ENCODE measurements at places on chromosomes 3 and 15. TPM values are rescaled to one million over a fixed set of nuclear protein-coding genes. Genes with fewer than 3 reads are reported as not detected.
A peak's percentile ranks its signal among the peaks of the same experiment; 100 is the strongest.

- H3K36me3 ChIP-seq = peaks cover 2% of the 10 kb centered on the region
- H3K27me3 ChIP-seq = no peaks in the 10 kb centered on the region
- no peak overlapping the region for H3K27ac ChIP-seq
- H3K4me1 ChIP-seq = peaks cover 12% of the 10 kb centered on the region
- no peak overlapping the region for H3K4me3 ChIP-seq
These were observed 24.7 kb downstream of the MYO5A start for GRCh38 chr15:52503788-52504496.

GRCh38 chr3:50239649-50240048, 3.6 kb downstream of the GNAI2 start:
- no peaks in the 10 kb centered on the region for H3K27me3 ChIP-seq
- H3K36me3 ChIP-seq = no peaks in the 10 kb centered on the region
- peak overlapping the region; percentile 81 for H3K4me3 ChIP-seq
- peak overlapping the region; percentile 91 for H3K27ac ChIP-seq
- H3K4me1 ChIP-seq = peaks cover 91% of the 10 kb centered on the region
- DNase-seq = no peak

DNA sequence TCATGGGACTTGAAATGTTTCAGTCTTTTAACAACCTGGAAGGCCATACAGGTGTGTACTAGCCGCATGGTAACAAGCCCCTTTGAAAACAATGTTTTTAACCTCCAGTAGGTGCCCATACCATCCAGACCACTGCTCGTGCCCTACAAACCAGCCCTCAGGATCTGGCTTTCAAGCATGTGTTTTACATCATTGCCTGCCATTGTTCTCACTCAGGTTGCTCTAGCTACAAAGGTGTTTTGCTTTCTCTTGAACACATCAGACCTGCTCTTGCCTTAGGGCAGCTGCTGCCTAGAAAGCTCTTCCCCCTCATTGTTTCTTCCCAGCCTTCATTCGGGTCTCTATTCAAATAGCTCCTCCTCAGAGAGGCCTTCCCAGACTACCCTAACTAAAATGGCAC, 32.3 kb upstream of the MAP3K13 start:
- no peaks in the 10 kb centered on the region for H3K27me3 ChIP-seq
- DNase-seq = no peak
- H3K4me1 ChIP-seq = no peaks in the 10 kb centered on the region
- no peak overlapping the region for H3K4me3 ChIP-seq
- H3K36me3 ChIP-seq = no peaks in the 10 kb centered on the region

GRCh38 chr3:143565951-143566350, 282.3 kb downstream of the SLC9A9 start:
- peaks cover 28% of the 10 kb centered on the region for H3K4me1 ChIP-seq
- H3K27ac ChIP-seq = no peak overlapping the region
- no peaks in the 10 kb centered on the region for H3K27me3 ChIP-seq
- no peak for DNase-seq

DNA sequence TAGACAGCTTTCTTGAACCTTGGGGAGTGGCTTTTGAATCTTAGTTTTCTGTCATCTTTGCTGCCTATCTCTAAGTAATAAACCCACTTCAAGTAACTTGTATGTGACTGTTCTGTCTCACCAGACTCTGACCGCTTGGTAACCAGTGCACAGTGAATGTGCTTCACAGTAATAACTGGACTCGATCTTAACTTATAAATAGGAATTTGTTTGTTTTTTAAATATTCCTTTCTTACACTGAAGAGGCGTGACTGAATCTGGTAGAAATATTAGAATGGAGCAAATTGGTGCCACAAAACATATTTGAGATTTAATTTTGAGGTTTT, 318.0 kb downstream of the GBE1 start:
- no peaks in the 10 kb centered on the region for H3K27me3 ChIP-seq
- no peak overlapping the region for H3K4me3 ChIP-seq
- no peak overlapping the region for H3K27ac ChIP-seq
- no peaks in the 10 kb centered on the region for H3K36me3 ChIP-seq
- no peaks in the 10 kb centered on the region for H3K4me1 ChIP-seq

GRCh38 chr15:99017322-99017701, 9.7 kb upstream of the PGPEP1L start:
- H3K4me3 ChIP-seq = no peak overlapping the region
- peaks cover 12% of the 10 kb centered on the region for H3K4me1 ChIP-seq
- peak overlapping the region; percentile 36 for H3K27ac ChIP-seq
- no peaks in the 10 kb centered on the region for H3K27me3 ChIP-seq
- DNase-seq = peak; percentile 70

GRCh38 chr15:101277943-101278564, 769 bp upstream of the SELENOS start:
- peaks cover 65% of the 10 kb centered on the region for H3K36me3 ChIP-seq
- peak overlapping the region; percentile 87 for H3K4me3 ChIP-seq
- H3K27ac ChIP-seq = peak overlapping the region; percentile 91
- no peak for DNase-seq
- no peaks in the 10 kb centered on the region for H3K27me3 ChIP-seq
- H3K4me1 ChIP-seq = peaks cover 21% of the 10 kb centered on the region

DNA sequence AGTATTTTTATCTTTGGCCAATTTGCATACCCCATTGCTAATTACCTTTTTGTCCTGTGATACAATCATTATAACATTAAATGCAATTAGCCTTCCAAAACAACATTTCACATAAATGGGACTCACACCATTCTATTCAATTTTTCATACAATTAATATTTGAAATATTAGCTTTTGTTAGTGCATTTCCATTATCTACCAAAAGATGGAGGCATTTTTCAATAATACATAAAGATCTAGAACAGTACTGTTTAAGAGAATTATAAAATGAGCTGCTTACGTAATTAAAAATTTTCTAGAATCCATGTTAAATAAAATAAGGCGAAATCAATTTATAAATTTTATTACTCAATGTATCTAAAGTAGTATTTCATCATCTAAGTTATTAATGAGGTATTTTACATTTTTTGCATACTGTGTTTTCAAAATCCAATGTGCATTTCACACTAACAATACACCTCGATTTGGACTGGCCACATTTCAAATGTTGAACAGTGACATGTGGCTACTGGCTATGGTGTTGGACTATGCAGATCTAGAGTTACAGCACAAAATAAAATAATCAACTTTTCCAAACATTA, 74.3 kb downstream of the TJP1 start:
- H3K27ac ChIP-seq = no peak overlapping the region
- H3K4me1 ChIP-seq = no peaks in the 10 kb centered on the region
- no peak for DNase-seq
- H3K4me3 ChIP-seq = no peak overlapping the region
- H3K27me3 ChIP-seq = no peaks in the 10 kb centered on the region
- H3K36me3 ChIP-seq = peaks cover 13% of the 10 kb centered on the region

- H3K4me3 ChIP-seq = no peak overlapping the region
- no peak for DNase-seq
- H3K36me3 ChIP-seq = no peaks in the 10 kb centered on the region
- H3K27ac ChIP-seq = no peak overlapping the region
- H3K27me3 ChIP-seq = no peaks in the 10 kb centered on the region
These were observed 462.3 kb upstream of the SGO1 start for GRCh38 chr3:20648294-20648693.

- H3K27ac ChIP-seq = no peak overlapping the region
- H3K4me1 ChIP-seq = no peaks in the 10 kb centered on the region
- H3K4me3 ChIP-seq = no peak overlapping the region
- no peaks in the 10 kb centered on the region for H3K36me3 ChIP-seq
- DNase-seq = no peak
These were observed 25.1 kb upstream of the SH3GL3 start for GRCh38 chr15:83422081-83422480.

DNA sequence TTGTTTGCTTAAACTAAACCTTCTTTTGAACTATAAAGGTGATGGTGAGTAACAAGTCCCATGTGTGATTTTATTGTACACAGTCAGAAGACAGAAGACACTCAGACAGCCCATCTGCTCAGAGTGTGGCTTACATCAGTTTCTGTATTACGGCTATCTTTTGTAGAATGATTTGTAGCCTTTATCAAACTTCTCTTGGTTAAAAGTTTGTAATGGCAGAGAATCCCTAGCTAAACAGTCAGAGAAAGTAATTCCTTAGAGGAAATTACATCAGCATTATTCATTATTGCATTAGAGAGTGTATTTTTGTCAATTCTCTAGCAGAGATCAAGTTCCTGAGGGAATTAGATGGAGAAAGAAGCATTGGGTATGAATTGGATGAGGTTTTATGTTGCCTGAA, 500.8 kb downstream of the CNTN4 start:
- no peaks in the 10 kb centered on the region for H3K4me1 ChIP-seq
- H3K27me3 ChIP-seq = no peaks in the 10 kb centered on the region
- no peak for DNase-seq
- no peak overlapping the region for H3K27ac ChIP-seq
- no peaks in the 10 kb centered on the region for H3K36me3 ChIP-seq
- no peak overlapping the region for H3K4me3 ChIP-seq

GRCh38 chr3:141699897-141700296, 38.2 kb upstream of the RNF7 start:
- H3K27ac ChIP-seq = no peak overlapping the region
- no peaks in the 10 kb centered on the region for H3K4me1 ChIP-seq
- H3K36me3 ChIP-seq = no peaks in the 10 kb centered on the region
- no peak overlapping the region for H3K4me3 ChIP-seq
- H3K27me3 ChIP-seq = no peaks in the 10 kb centered on the region
- peak; percentile 42 for DNase-seq

GRCh38 chr3:150150633-150151032, 179.9 kb upstream of the PFN2 start:
- peaks cover 15% of the 10 kb centered on the region for H3K4me1 ChIP-seq
- no peak overlapping the region for H3K4me3 ChIP-seq
- no peaks in the 10 kb centered on the region for H3K36me3 ChIP-seq
- peak; percentile 47 for DNase-seq
- H3K27ac ChIP-seq = no peak overlapping the region

DNA sequence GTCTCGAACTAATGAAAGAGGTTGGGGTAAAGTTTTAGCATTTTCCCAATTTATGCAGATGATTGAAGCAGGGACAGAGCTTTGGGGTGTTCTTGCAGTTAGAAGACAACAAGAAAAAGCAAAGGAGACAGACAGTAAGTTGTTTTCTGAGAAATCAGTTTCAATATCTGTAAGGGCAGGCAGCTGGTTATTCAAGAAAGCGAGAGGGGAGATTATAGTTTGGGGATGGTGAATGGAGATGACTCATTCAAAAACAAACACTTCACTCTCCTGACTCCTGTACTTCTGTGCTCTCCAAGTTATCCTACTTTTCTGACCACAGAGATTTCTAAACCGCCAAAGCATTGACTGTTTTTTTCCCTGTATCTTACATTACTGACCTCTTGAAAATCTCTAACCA, 352.0 kb downstream of the GAP43 start:
- no peak for DNase-seq
- H3K4me1 ChIP-seq = no peaks in the 10 kb centered on the region
- H3K36me3 ChIP-seq = no peaks in the 10 kb centered on the region
- H3K27ac ChIP-seq = no peak overlapping the region
- H3K27me3 ChIP-seq = no peaks in the 10 kb centered on the region

DNA sequence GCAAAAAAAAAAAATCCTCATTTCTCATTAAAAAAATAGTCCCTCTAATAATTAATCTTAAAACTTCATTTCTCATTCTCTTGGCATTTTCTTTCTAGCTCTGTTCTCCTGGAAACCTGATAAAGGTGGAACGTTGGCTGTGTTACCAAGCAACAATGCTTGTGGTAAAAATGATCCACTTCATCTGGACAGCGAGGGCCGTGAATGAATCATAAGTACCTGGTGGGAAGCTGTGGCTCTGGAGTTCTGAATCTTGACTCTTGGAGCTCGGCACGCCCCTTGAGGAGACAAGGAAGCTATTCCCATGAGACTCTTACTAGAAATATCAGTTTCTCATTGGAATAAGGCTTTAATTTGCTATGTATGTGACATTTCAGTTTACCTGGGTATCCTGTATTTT, 32.5 kb downstream of the BCL2L10 start:
- no peaks in the 10 kb centered on the region for H3K36me3 ChIP-seq
- H3K27ac ChIP-seq = no peak overlapping the region
- H3K4me1 ChIP-seq = no peaks in the 10 kb centered on the region

DNA sequence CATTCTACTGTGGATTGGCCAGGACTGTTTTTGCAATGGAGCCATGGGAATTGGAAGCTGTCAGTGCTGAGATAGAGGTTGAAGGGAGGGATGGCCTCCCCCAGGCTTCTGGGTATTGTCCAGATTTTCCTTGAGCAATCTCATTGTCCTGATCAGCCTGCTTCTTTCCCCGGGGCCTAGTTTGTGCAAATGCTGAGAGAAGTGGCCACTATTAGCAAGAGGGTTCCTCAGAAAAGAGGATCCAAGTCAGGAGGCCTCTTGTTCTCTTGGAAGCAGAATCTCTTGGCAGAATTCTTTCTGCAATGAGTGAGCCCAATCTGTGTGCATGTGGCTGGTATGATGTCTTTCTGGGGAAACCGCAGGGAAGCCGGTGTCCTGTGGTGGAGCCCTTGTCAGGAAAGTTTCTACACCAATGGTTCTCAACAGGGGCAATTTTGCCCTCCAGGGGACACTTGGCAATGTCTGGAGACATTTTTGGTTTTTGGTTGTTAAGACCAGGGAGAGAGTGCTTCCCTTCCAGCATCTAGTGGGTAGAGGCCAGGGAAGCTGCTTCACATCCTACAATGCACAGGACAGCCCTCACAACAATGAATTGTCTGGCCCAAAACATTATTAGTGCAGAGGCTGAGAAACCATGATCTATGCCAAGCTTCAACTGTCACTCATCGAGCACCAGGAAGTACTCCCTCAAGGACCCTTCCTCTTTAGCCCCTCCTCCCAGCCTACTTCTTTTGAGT, 2.0 kb downstream of the LIPC start:
- H3K27ac ChIP-seq = no peak overlapping the region
- H3K36me3 ChIP-seq = no peaks in the 10 kb centered on the region
- H3K27me3 ChIP-seq = no peaks in the 10 kb centered on the region
- no peak overlapping the region for H3K4me3 ChIP-seq
- DNase-seq = no peak

GRCh38 chr15:91219206-91219605, 119.1 kb downstream of the SV2B start:
- H3K27me3 ChIP-seq = no peaks in the 10 kb centered on the region
- no peaks in the 10 kb centered on the region for H3K36me3 ChIP-seq
- no peak overlapping the region for H3K4me3 ChIP-seq

DNA sequence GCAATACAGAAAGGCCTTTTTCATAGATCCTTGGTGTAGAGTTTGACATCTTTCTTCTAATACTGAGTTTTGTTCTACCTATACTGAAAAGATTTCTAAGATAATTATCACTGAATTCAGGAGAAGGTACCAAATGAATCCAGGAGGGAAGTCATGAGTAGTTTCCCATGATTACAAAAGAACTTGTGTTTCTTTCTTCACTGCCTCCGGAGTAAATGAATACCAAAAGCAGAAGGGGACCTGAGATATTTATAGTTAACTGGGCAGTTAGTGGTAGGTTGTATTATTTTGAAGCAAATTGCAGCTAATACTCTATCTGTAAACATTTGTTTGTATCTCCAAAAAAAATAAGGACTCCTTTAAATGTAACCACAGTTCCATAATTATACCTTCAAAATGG, 175.4 kb downstream of the SUCNR1 start:
- no peak overlapping the region for H3K4me3 ChIP-seq
- H3K36me3 ChIP-seq = no peaks in the 10 kb centered on the region
- H3K27ac ChIP-seq = no peak overlapping the region
- H3K4me1 ChIP-seq = peaks cover 9% of the 10 kb centered on the region
- no peak for DNase-seq
- no peaks in the 10 kb centered on the region for H3K27me3 ChIP-seq

The TP63 gene
- total RNA-seq = 0.26 TPM

The LYZL4 gene
- not detected for total RNA-seq

The CCR9 gene
- total RNA-seq = not detected

The GABRR3 gene
- total RNA-seq = not detected

The ZNF80 gene
- not detected for total RNA-seq

The FBXO40 gene
- total RNA-seq = not detected

The GATM gene
- total RNA-seq = 24.5 TPM

The PP2D1 gene
- total RNA-seq = not detected

The IL16 gene
- total RNA-seq = 34.9 TPM

The PPP1R14D gene
- total RNA-seq = not detected
